ENCODE measurements at places on chromosomes 1 and 21.

DNA sequence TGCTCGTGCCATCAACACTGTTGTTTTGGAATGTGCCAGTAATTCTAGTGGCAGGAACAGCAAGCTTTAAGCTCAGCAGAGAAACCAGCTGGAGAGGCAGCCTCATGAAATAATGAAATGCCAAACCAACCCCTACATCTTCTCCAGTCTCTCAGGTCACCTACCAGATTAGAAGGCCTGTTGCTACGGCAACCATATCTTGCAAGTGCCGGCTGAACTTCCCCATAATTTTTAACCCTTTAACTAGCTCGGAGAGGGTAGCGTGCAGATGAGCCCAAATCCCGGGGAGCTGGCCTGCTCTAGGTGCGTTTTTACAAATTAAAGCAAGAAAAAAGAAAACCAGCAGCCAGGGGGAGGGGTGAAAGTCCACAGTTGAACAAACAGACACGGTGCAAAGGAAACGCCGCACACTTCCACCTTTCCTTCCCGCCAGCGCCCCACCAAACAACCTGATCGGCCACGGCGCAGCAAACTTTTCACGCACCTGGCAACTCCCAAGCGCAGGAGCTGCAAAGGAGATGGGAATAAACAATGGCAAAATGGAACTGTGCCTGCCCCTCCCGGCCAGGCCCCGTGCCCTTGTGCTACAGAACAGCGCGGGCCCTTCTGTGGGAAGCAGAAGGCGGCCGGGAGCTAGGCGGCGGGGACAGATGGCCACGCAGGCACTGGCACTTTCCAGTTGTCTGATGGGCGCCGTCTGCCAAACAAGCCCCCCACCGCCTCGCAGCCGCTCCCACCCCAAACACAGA lies 50.1 kb downstream of the SSBP3 start:
- no peak for DNase-seq

DNA sequence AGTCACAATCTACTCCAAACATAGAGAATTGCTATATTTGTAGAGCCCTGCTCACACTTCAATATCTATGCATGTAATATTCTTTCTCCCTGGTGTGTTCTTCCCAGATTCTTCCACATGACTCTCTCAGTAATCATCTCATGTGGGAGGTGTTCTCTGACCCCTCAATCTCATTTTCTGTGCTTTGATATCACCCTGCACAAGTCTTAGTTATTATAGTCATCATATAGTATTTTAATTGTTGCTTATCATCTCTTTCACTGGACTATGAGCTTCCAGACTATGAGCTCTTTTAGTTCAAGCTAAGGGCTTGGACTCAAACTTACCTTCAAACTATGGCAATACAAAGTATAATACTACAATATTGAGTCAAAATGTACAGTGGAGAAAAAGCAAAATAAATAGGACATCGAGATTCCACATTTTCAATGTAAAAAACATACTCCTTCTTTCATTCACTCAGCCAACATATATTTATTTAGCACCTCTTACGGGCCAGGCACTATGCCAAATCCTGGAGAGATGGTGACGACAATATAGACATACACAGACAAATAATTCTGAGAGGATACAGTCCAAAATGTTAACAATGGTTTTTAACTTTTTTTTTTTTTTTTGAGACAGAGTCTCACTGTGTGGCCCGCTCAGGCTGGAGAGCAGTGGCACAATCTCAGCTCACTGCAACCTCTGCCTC lies 12.7 kb downstream of the TESK2 start:
- DNase-seq: no peak

- no peak for DNase-seq
Measured at GRCh38 chr1:7650801-7651200, 120.3 kb upstream of the VAMP3 start.

DNA sequence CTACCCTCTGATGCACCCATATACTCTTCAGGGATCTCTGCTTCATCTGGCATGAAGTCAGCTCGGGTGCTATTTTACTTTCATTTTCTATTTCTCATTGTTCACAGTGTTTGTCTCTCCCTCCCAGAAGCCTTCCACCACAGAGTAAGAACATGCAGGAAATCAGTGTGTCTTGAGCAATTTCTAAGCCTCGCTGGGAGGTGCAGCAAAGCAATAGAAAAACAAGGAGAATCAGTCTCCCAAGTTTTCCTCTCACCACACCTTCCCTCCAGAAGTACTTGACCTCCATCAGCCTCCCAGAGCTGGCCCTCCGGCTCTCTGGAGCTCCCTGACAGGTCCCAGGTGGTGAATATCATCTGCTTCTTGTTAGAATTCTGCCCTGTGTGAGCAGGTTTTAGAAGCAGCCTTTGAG lies 594.7 kb upstream of the CAMK1G start:
- no peak for DNase-seq

DNA sequence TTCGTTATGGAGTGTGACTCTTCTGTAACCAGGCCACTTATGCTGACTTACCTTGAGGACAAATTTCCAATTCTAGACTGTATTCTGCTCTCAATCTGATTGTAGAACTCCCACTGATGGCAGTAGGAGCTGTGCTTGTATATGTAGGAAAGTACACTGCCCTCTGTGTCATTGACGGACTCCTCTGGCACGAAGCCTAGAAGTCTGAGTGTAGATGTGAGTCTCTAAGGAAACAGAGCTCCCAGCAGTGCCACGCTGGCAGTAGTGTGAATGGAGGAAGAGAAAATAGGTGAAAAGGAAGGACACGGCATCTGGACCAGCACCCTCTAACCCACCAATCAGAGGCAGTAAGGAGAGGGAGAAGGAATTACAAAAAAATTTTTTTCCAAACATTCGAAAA lies 130.4 kb upstream of the ADGRL2 start:
- no peak for DNase-seq

DNA sequence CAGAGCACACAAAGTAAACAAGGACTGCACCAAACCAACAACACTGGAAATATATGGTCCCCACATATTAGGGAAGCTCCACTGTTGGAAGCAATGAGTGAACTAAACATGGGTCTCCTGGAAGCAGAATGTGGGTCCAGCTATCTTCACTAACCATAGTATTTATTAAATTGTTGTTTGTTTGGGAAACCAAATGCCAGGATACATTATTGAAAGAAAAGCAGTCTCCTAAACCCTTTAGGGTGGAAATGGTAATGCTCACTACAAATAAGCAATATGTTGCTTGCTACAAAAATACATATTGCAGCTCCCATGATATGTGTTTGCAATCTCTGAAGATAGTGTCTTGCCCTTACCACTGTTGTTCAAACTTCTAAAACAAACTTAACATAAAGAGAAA lies 2.2 kb downstream of the NEGR1 start:
- no peak for DNase-seq

GRCh38 chr1:225974454-225974853 lies 24.7 kb downstream of the SDE2 start:
- DNase-seq: no peak

- DNase-seq: no peak
Measured at GRCh38 chr1:40383095-40383487, 9.6 kb downstream of the SMAP2 start.

- no peak for DNase-seq
Measured at GRCh38 chr1:219276049-219276738, 102.5 kb downstream of the LYPLAL1 start.

GRCh38 chr1:176032040-176032645 lies 174.9 kb downstream of the COP1 start:
- DNase-seq: no peak

- DNase-seq: no peak
Measured at GRCh38 chr1:181784039-181784683, 277.4 kb downstream of the ZNF648 start.
